ENCODE measurements at places on chromosomes 6 and 20. TPM values are rescaled to one million over a fixed set of nuclear protein-coding genes. Genes with fewer than 3 reads are reported as not detected.

Gene CD83
- total RNA-seq: 5.1 TPM

Gene ADA
- 7.5 TPM for total RNA-seq

DNA sequence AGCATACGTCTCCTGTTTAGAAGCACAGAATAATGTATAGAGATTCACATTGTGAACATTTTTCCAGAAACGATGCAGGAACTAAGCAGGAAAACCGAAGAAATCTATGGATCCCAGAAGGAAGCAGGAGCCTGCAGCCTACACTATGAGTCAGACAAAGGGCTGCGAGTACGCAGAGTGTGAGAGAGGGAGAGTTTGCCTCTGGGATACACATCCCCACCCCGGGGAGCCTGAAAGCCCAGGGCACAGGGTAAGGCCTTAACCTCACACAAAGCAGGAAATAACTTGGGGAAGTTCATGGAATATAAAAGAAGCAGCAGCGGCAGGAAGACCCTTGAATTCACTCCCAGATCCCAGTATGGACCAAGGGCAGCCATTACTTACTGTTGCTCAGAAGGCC is 842.1 kb upstream of the MANEA start:
- no peaks in the 10 kb centered on the region for H3K36me3 ChIP-seq
- H3K27me3 ChIP-seq: no peaks in the 10 kb centered on the region
- DNase-seq: no peak
- H3K27ac ChIP-seq: no peak overlapping the region
- no peaks in the 10 kb centered on the region for H3K4me1 ChIP-seq

DNA sequence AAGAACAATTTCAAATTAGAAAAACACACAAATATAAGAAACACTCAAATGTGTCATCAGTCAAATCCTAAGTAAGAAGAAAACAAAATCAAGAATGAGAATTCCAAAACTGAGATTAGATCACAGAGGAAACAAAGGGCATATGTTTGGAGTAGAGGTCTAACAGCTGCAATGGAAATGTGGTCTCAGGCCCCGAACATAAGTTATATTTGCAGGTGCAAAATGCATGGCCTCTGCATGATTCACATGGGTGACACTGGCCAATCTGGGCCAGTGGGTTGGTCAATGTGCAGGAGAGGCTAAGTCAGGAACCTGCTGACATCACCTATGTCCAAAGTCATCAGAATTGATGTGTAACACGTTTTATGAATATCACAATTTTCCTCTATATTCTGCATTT is 108.5 kb upstream of the MAP7 start:
- H3K27me3 ChIP-seq: no peaks in the 10 kb centered on the region
- no peak overlapping the region for H3K4me3 ChIP-seq
- DNase-seq: no peak

DNA sequence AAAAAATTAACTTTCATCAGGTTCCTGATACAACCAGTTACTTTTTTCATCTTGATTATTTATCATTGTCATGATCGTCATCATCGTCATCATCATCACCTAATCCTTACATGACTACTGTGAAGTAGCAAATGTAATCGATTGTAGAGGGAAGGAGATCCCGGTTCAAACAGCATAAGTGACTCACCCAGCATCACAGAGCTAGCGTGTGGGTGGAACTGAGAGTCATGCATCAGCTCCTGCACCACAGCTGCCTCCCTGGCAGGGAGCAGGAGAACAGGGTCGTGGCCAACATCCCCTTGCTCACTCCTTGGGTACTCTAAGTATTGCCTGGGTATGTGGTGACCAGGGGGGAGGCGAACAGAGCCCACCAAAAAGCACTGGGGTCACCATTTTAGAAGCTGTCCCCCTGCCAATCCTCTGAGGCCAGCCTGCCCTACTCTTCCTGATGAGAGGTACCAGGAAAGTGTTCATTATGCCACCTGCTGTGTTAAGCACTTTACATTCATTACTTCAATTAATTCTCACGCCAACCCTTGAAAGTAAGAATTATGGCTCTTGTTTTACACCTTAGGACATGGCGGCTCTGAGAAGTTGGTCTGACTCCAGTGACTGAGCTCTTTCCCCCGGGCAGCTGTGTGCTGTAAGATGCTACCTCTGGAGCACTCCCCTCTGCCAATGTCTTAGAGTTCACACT is 425.2 kb downstream of the CD83 start:
- no peaks in the 10 kb centered on the region for H3K36me3 ChIP-seq
- H3K4me1 ChIP-seq: peaks cover 7% of the 10 kb centered on the region
- DNase-seq: peak; percentile 25
- H3K27me3 ChIP-seq: no peaks in the 10 kb centered on the region
- no peak overlapping the region for H3K27ac ChIP-seq
- no peak overlapping the region for H3K4me3 ChIP-seq

DNA sequence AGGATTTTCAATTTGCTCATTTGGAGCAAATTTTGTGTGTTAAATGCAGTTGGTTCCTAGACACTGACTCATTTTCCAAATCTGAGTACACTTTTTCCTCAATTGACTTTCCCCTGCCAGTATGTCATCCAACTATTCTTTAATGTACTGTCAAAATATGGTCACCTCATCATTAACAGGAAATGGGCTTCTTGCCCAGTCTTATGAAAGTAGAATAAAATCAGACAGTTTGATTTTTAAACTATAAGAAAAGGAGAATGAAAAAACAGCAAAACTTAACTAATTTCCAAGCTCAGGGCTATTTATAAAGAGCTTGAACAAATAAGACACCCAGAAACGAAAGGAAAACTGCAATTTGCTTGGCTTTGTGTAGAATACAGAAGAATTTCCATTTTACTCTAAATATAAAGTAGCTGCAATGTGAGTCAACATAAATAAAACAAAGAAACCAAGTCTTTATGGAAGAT is 43.7 kb upstream of the RAB23 start:
- H3K27ac ChIP-seq: no peak overlapping the region
- H3K27me3 ChIP-seq: no peaks in the 10 kb centered on the region
- DNase-seq: no peak
- H3K36me3 ChIP-seq: no peaks in the 10 kb centered on the region
- H3K4me3 ChIP-seq: no peak overlapping the region

GRCh38 chr6:35795453-35796071 is 1.6 kb downstream of the CLPS start:
- no peak for DNase-seq
- H3K4me3 ChIP-seq: no peak overlapping the region
- H3K4me1 ChIP-seq: no peaks in the 10 kb centered on the region

- no peaks in the 10 kb centered on the region for H3K27me3 ChIP-seq
- no peak overlapping the region for H3K27ac ChIP-seq
- H3K36me3 ChIP-seq: peaks cover 15% of the 10 kb centered on the region
- DNase-seq: no peak
- H3K4me1 ChIP-seq: peaks cover 44% of the 10 kb centered on the region
Measured at GRCh38 chr20:37987602-37988290, 45.5 kb downstream of the TTI1 start.

Gene B4GALT5
- 117 TPM for total RNA-seq

- peak overlapping the region; percentile 94 for H3K27ac ChIP-seq
- peak overlapping the region; percentile 92 for H3K4me3 ChIP-seq
- H3K27me3 ChIP-seq: no peaks in the 10 kb centered on the region
- peaks cover 85% of the 10 kb centered on the region for H3K36me3 ChIP-seq
Measured at GRCh38 chr20:62142252-62143080, 728 bp downstream of the PSMA7 start.

DNA sequence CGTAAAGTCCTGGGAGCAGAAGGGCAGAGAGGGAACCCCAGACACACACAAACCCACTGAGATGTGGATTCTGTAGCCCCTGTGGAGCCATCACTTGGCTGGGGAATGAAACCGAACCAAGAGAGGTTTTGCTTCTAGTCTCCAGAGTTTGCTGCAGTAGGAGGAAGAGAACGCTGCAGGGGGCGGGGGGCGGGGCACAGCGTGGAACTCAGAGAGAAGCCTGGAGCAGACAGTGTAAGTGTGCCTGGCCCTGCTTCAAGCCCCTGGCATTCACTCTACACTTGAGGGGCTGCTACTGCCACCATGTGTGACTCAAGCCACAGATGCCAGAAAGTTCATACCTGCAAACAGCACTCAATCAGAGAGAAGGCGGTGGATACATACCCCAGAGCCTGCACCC is 18.9 kb downstream of the GABRR1 start:
- H3K4me1 ChIP-seq: no peaks in the 10 kb centered on the region
- no peak for DNase-seq
- H3K27ac ChIP-seq: no peak overlapping the region
- H3K36me3 ChIP-seq: no peaks in the 10 kb centered on the region
- H3K4me3 ChIP-seq: no peak overlapping the region

- H3K4me1 ChIP-seq: peaks cover 18% of the 10 kb centered on the region
- H3K27ac ChIP-seq: peak overlapping the region; percentile 68
- no peak for DNase-seq
- H3K36me3 ChIP-seq: peaks cover 51% of the 10 kb centered on the region
- H3K27me3 ChIP-seq: no peaks in the 10 kb centered on the region
Measured at GRCh38 chr20:33673410-33674293, 576 bp downstream of the NECAB3 start.

GRCh38 chr6:167670938-167671338 is 155.8 kb upstream of the AFDN start:
- H3K4me3 ChIP-seq: no peak overlapping the region
- DNase-seq: no peak
- no peak overlapping the region for H3K27ac ChIP-seq

- no peak for DNase-seq
- no peak overlapping the region for H3K27ac ChIP-seq
- H3K27me3 ChIP-seq: no peaks in the 10 kb centered on the region
- H3K36me3 ChIP-seq: no peaks in the 10 kb centered on the region
Measured at GRCh38 chr20:42295592-42295991, 677.4 kb upstream of the CHD6 start.

Gene ELOVL2
- 0.20 TPM for total RNA-seq

- H3K4me1 ChIP-seq: no peaks in the 10 kb centered on the region
- no peak overlapping the region for H3K4me3 ChIP-seq
- H3K36me3 ChIP-seq: no peaks in the 10 kb centered on the region
- H3K27me3 ChIP-seq: no peaks in the 10 kb centered on the region
- no peak overlapping the region for H3K27ac ChIP-seq
- DNase-seq: no peak
Measured at GRCh38 chr6:119215885-119216590, 133.5 kb downstream of the MAN1A1 start.

- no peaks in the 10 kb centered on the region for H3K36me3 ChIP-seq
- peaks cover 7% of the 10 kb centered on the region for H3K4me1 ChIP-seq
- no peak overlapping the region for H3K27ac ChIP-seq
- DNase-seq: no peak
- H3K4me3 ChIP-seq: no peak overlapping the region
Measured at GRCh38 chr6:6707143-6707542, 118.6 kb downstream of the LY86 start.

- H3K4me3 ChIP-seq: no peak overlapping the region
- no peaks in the 10 kb centered on the region for H3K36me3 ChIP-seq
- no peaks in the 10 kb centered on the region for H3K4me1 ChIP-seq
- peak; percentile 87 for DNase-seq
Measured at GRCh38 chr20:48679599-48679998, 148.2 kb downstream of the PREX1 start.

Gene PSORS1C2
- total RNA-seq: not detected

- H3K36me3 ChIP-seq: no peaks in the 10 kb centered on the region
- H3K27ac ChIP-seq: no peak overlapping the region
- no peak overlapping the region for H3K4me3 ChIP-seq
- no peak for DNase-seq
- no peaks in the 10 kb centered on the region for H3K4me1 ChIP-seq
Measured at GRCh38 chr20:19283490-19284025, 71.1 kb downstream of the SLC24A3 start.

- H3K4me1 ChIP-seq: peaks cover 35% of the 10 kb centered on the region
- H3K4me3 ChIP-seq: no peak overlapping the region
Measured at GRCh38 chr6:142816031-142816430, 128.9 kb downstream of the HIVEP2 start.

Gene NRSN1
- total RNA-seq: 0.14 TPM

DNA sequence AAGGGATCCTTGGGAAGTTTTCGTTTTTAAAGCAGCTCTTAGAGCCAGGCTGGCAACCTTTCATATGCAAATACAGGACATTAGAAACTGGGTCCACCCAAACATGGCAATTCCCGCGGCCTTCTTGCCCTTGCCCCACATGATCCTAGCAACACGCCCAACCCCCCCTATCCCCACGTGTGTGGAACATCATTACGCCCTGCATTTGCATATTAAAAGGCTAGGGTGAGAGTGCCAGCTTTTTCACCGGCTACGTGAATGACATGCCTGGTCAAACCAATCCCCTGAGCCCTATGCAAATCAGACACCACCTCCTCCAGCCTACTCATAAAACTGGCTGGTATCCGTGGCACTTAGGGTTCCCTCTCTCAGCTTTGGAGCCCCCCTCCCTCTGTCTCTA is 88.1 kb downstream of the TNFRSF21 start:
- no peak overlapping the region for H3K27ac ChIP-seq
- no peak overlapping the region for H3K4me3 ChIP-seq
- H3K27me3 ChIP-seq: no peaks in the 10 kb centered on the region
- no peak for DNase-seq
- peaks cover 14% of the 10 kb centered on the region for H3K36me3 ChIP-seq
- H3K4me1 ChIP-seq: peaks cover 7% of the 10 kb centered on the region

Gene QKI
- 131 TPM for total RNA-seq

DNA sequence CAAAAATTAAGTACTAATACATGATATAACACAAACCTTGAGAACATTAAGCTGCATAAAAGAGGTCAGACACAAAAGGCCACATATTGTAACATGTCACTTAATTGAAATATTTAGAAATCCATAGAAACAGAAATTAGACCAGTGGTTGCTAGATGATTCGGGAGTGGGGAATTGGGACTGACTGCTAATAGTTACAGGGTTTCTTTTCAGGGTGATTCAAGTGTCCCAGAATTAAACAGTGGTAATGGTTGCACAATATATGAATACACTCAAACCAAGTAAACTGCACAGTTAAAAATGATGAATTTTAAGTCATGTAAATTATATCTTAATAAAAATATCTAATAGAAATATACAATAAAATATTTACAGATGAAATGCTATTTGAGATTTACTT is 174.5 kb downstream of the WDR27 start:
- no peaks in the 10 kb centered on the region for H3K36me3 ChIP-seq
- H3K4me3 ChIP-seq: no peak overlapping the region
- H3K4me1 ChIP-seq: peaks cover 15% of the 10 kb centered on the region
- H3K27me3 ChIP-seq: no peaks in the 10 kb centered on the region

Gene PARD6B
- 114 TPM for total RNA-seq

- peak overlapping the region; percentile 3 for H3K27ac ChIP-seq
- H3K36me3 ChIP-seq: no peaks in the 10 kb centered on the region
- H3K27me3 ChIP-seq: no peaks in the 10 kb centered on the region
- DNase-seq: no peak
- peak overlapping the region; percentile 4 for H3K4me3 ChIP-seq
Measured at GRCh38 chr6:135224037-135224647, 43.0 kb downstream of the MYB start.

DNA sequence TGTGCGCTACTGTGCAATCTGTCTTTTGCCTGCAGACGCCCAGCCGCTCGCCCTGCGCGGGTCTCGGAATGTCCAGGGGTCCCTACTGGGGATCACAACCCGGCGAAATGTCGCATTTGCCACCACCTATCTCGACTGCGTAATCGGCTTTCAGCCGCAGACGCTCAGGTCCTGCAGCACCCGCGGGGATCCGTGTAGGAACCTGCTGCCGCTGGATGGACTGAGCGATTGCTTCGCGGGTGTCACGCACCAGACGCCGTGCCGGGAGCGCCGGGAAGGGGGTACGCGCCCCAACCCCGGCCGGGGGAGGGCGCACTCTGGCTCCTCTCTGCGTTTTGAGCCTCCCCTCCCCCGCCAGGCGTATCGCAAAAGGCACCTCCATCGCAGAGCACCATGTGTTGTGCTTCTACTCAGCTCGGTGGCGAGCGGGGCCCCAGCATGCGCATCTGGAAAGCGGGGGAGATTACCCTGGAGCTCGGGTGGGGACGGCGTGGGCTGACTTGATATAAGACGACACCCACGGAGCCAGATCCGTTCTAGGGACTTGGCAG is 747 bp upstream of the PTPRA start:
- peaks cover 23% of the 10 kb centered on the region for H3K36me3 ChIP-seq
- peaks cover 35% of the 10 kb centered on the region for H3K4me1 ChIP-seq
- H3K27ac ChIP-seq: no peak overlapping the region
- DNase-seq: peak; percentile 67
- H3K27me3 ChIP-seq: no peaks in the 10 kb centered on the region

Measured in Calu3 (cell line).